ENCODE measurements at places on chromosomes 4 and X.
A peak's percentile ranks its signal among the peaks of the same experiment; 100 is the strongest.

GRCh38 chr4:110630688-110631402, 8.0 kb upstream of the PITX2 start:
- no peak for DNase-seq

- peak; percentile 28 for DNase-seq
Measured at GRCh38 chr4:3522326-3522640, 9.9 kb downstream of the LRPAP1 start.

- no peak for DNase-seq
Measured at GRCh38 chrX:39335513-39336235, 534.4 kb downstream of the MID1IP1 start.

- DNase-seq, result no peak
Measured at GRCh38 chr4:83552924-83553323, 17.0 kb downstream of the GPAT3 start.

- no peak for DNase-seq
Measured at GRCh38 chr4:15378062-15378461, 49.8 kb upstream of the C1QTNF7 start.

DNA sequence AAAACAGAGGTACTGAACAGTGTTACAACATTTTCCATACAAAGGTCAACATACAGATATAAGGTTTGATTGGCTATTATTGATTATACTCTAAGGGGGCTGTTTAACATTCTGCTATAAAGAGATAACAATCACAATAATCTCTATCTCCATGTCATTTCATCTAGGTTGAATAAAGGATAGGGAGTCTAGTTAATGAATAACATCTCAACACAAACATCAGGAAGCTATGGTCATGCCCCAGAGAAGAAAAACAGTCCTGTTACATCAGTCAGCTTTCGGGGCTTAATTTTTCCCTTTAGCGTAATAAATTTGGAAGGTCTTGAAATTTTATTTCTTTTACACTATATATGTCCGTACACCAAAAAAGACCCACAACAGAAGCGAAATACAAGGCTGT, 41.5 kb upstream of the DCAF8L2 start:
- DNase-seq, result no peak

GRCh38 chr4:76582074-76582816, 147.2 kb downstream of the SHROOM3 start:
- DNase-seq, result no peak

- no peak for DNase-seq
Measured at GRCh38 chr4:74772783-74773182, 21.5 kb downstream of the BTC start.

GRCh38 chr4:122666527-122667245, 45.8 kb upstream of the IL21 start:
- no peak for DNase-seq

- no peak for DNase-seq
Measured at GRCh38 chr4:84915396-84915780, 51.1 kb downstream of the WDFY3 start.

DNA sequence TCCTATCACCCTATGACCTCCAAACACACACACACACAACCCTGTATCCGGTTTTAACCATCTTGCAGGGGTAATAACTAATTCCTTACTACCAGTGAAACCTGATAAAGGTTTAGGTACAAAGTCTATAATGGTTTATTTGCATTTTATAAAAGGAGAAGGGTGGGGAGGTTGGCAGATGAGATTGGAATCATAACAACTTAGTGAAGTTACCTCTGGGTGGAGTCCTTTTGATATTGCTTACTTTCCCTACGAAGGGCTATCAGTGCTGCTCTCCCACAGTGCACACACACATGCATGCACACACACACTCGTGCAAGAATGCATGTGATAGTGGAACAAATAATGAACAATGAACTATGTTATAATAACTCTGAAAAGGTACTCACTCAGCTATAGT, 56.1 kb downstream of the CCSER1 start:
- DNase-seq, result no peak

GRCh38 chr4:103567591-103567990, 152.2 kb downstream of the TACR3 start:
- DNase-seq, result no peak
